Transverse colon (tissue), 4 donors: ENCODE measurements at places on chromosomes 5 and 9.
A peak's percentile ranks its signal among the peaks of the same experiment; 100 is the strongest.

DNA sequence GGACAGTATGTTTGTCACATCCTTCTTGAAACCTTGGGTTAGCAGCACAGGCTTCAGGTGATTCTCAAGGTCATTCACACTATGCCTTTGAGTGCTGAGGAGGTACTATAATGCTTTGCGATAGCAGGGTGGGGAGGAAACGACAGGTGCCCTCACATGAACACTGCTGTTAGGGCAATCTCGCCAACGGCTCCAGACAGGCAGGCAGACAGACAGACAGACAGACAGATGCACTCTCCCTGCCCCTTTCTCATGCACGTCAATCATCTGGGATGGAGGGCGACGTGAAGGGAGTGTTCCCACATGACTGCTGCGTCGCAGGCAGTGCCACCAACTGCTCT, 82.9 kb downstream of the RAPGEF1 start:
- DNase-seq = peak; percentile 47

DNA sequence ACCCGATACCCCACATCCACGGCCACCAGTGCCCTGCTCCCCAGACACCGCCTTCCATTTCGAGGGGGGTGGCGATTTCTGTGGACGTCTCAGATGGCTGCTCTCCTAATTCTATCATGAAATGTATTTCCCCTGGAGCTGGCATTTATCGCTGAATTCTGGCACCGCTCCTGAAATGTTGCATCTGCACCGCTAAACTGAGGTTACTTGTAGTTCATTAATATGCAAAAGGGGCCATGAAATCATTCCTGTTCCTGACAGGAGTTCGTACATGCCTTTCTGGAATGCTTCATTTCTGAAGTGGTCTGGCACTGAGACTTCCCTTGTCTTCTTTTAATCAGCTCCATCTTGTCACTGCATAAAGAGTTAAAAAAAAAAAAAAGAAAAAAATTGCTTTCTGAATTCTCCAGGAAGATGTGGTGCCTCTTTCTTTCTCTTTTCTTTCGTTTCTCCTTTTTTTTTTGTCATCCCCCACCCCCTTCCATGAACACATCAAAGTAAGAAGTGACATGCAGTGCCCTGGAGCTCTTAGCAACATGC, 97.7 kb upstream of the SMARCA2 start:
- DNase-seq = no peak

DNA sequence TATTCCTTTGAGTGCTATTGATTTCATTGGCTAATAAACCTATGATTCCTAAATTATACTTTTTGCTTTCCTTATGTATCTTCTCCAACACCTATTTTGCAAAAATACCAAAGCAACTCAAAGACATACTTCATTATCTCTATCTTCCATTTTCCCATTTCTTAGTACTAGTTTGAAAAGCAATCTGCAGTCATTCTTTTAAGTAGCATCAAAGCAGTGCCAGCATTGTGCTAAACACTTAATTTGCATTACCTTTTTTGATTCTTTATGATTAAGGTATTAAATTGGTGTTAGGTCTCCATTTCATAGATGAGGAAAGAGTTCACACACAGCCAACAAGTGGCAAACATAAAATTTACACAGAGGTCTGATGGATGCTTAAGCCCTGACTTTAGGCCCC, 330.3 kb downstream of the ARL15 start:
- DNase-seq = no peak

- DNase-seq = no peak
Measured at GRCh38 chr9:34961574-34962490, 3.7 kb downstream of the PHF24 start.

- no peak for DNase-seq
Measured at GRCh38 chr9:112249277-112249676, 74.2 kb upstream of the SUSD1 start.

GRCh38 chr9:101530076-101530711, 3.5 kb upstream of the RNF20 start:
- peak; percentile 77 for DNase-seq

GRCh38 chr5:820245-820644, 30.5 kb downstream of the ZDHHC11 start:
- no peak for DNase-seq

DNA sequence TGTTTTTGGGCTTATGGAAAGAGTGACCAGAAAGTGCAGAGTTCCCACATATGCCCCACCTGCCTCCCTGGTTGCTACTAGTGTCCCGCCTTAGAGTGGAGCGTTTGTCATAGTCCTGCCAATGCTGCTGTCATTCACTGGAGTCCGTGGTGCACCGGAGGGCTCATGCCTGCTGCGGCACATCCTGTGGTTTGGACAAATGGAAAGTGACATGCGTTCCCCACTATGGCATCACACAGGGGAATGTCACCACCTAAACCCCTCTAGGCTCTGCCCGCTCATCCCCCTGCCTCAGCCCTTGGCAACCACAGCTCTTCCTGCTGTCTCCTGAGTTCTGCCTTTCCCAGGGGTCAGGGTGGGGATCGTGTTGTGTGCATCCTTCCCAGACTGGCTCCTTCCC, 29.2 kb downstream of the IRX4 start:
- no peak for DNase-seq

GRCh38 chr5:40021007-40021406, 596.2 kb upstream of the DAB2 start:
- no peak for DNase-seq

DNA sequence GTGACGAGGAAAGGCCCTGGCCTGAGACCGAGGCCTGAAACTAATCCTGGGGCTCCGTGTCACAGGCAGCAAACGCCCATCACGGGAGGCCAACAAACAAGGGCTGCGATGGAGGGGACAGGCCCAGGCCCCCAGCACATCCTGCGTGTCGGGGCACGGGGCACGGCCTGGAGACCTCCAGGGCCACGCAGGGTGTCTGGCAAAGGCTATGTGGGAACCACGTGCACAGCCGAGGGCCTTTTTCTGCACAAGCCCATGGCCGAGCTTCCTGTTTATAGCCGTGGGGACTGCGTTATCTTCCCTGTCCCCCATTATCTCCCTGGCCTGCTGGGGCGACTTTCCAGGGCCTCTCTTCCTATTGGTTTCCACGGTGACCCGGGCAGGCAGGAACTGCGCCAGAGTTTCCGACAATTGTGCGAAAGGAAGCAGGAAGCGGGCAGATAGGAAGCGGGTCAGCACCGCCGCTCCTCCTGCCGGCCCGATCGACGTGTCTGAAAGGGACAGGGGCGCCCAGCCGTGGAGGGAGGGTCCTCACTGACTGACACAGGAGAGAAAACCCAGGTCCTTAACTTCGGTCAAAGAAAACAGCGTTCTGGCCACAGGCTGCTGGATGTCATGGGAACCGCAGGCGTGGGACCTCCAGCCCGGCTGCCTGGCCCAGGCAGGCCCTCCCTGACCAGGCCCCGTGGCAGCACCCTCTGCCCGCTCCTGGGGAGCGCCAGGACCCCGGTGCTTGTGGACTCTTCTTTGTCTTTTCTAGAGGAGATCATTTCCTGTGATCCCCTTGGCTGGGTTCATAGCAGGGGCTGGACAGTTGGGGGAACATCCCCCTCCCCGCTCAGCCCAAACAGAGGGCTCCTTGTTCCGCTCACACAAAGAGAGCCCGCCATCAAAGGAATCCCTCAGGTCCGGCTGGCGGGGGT, 29.1 kb upstream of the SEC16A start:
- DNase-seq = no peak

- DNase-seq = no peak
Measured at GRCh38 chr9:97517331-97518089, 16.0 kb downstream of the TMOD1 start.

GRCh38 chr9:84366683-84367082, 26.1 kb upstream of the SLC28A3 start:
- no peak for DNase-seq

DNA sequence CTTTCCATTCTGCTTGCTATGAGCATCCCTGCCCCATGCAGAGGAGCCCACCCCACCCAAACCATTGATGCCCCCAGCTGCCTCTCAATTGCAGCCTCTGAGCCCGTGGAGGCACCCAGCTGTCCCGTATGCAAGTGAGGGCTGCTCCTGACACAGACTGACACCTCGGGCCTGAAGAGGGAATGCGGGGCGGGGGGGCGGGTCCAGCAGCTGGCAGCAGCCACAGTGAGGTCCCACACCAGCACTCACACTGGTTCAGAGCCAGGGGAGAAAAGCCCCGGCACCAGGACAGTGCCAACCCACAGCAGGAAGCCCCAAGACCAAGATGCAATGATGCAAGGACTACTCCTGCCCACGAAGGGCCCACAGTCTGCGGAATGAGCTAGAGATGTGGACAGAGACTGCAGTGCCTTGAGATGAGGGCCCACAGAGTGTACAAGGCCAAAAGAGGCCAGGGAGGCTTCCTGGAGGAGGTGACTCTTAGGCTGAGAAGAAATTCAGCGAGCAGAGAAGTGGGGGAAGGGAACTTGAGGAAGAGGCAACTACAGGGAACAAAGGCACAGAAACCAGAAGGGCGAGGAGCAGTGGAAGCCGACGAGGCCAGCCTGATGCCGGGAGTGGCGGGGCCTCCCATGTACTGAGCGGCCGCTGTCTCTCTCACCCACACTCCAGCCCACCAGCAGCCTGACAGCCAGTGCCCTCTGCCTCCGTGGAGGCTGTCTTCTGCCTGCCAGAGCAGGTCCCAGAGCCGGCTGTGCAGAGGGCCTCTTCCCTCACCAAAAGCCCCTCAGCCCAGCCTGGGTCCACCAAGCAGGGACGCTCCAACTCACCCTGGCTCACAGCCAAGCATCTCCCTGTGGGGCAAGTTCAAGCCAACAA, 9.2 kb downstream of the EEIG1 start:
- no peak for DNase-seq

GRCh38 chr5:98110791-98111190, 662.7 kb upstream of the RGMB start:
- no peak for DNase-seq
